Activated CD8-positive, alpha-beta memory T cell treated with anti-CD3 and anti-CD28 coated beads for 24 hours (primary cell): ENCODE measurements at places on chromosomes 12 and 14.

- DNase-seq, result no peak
These were observed 76.9 kb downstream of the SUSD6 start for GRCh38 chr14:69688299-69688649.

DNA sequence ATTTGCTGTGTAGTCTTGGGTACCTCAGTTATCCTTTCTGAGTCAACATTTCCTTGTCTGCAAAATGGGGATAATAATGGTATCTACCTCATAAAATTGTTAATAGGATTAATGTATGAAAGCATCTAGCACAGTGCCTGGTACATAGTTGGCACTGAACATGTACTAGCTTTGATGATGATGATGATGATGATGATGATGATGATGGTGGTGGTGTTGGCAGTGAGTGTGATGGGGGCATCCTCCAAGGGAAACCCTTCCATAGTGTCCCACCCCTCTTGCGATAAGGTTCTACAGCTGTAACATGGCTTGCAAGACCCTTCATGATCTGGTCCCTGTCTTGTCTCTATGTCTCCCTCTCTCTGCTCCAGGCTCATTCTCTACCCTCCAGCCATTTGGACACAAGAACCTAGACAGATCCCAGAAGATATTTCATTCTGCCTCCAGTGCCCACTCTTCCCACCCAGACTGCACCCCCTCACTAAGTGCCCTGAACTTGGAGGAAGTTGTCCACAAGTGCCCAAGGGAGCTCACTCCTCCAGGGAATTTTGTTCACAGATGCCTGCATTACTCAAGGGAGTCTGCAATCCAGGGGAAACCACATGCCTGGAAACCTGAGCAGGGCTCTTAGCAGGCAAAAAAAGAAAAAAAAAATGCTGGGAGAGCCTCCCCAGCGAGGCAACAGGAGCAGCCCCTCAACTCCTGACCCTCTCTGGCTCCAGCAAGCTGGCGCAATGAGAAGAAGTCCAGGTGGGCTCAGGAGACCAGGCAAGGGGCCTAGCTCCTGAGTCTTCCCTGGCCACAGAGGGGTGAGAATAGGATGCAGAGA lies 10.1 kb upstream of the BDKRB1 start:
- no peak for DNase-seq

DNA sequence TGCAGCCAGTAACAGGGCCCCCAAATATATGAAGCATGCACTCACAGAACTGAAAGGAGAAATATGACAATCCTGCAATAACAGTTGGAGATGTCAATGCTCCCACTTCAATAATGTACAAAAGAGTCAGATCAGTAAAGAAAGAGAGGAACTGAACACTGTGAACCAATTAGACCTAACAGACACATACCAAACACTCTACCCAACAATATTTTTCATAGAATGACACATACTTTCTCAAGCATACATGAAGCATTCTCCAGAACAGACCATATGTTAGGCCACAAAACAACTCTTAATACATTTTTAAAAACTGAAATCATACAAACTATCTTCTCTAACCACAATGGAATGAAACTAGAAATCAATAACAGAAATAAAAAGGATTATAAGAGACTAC lies 80.2 kb downstream of the ELK3 start:
- DNase-seq, result no peak

DNA sequence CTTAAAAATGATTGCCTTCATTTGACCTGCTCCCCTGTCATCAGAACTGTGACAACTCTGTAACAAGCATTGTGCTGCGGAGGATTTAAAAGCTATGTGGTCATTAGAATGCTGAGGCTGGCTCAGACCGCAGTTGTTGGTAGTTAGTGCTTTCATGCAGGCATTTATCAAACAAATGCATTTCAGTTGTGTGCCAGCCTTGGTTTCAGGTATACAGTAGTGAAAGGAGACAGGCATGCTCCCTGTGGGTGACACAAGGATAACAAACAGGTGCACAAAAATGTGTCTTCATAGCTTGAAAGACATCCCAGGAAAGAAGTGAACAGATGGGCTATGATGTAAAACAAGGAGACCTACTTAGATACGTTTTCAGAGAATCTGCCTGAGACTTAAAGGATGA lies 60.6 kb downstream of the MARK3 start:
- DNase-seq, result no peak

DNA sequence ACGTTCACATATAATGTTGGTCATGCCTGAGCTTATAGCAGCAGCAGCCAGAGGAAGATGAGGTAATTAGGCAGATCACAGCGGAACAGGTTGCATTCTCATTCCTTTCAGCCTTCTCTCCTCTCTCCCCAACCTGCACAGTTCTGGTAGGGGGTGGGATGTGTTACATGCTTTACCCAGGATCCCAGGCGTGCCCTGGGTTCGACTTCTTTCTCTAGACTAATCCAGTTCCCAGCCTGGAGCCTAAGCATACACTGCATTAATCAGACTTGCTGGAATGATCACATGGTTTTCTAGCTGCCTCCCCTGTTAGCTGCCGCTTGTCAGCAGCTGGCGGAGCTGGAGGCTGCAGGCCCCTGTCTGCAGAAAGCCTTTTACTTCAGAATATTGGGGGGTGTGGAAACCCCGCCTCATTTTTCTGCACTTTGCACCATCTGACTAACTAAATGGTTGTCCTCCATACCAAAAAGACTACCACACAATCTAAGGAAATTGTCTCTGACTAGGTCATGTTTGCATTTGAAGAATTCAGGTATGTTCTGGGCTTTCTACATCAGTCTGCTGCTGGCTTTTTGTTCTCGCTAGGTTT lies 46.0 kb upstream of the EVL start:
- no peak for DNase-seq

- DNase-seq, result no peak
These were observed 150.7 kb upstream of the PTPRQ start for GRCh38 chr12:80293347-80293746.

DNA sequence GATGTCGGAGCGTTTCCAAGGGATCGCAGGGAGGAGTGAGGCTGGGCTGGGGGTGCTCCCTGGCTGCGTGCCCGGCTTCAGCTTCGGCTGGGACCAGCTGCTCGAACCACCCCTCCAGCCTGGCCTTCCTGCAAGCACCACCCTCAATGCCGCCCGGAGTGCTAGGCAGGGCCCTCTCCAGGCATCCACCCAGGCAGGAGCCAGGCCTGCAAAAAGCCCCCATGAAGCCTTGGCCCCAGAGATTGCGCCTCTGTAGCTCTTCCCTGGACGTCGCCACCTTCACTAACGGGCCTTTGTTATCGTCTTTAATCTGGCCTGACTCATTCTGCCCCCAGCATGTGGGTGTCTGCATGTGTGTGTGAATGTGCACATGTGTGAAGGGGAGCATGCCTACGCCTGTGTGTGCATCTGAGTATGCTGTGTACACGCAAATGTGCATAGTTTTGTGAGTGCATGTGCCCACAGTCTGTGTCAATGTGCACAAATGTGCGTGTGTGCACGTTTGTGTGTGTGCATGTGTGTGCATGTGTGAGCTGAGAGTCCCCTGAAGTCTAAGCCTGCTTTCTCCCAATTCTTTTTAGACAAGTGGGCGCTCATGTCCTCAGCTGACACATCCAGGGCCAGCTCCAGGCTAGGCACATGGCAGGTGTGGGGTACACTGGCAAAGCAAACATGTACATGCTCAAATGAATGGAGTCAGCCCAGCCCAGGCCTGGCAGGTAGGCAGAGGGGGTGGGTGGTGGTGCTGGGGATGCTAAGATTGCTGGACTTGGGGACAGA lies 195.4 kb upstream of the C14orf180 start:
- DNase-seq, result no peak

GRCh38 chr14:72754949-72755348 lies 139.0 kb downstream of the DPF3 start:
- no peak for DNase-seq

GRCh38 chr12:89494411-89495231 lies 30.0 kb downstream of the GALNT4 start:
- peak; percentile 72 for DNase-seq
